Cardiac muscle cell (in vitro differentiated cells and primary cell): ENCODE measurements at places on chromosomes 4 and X. TPM values are rescaled to one million over a fixed set of nuclear protein-coding genes. Genes with fewer than 3 reads are reported as not detected.

- H3K36me3 ChIP-seq, result no peaks in the 10 kb centered on the region
- H3K4me3 ChIP-seq, result no peak overlapping the region
- no peaks in the 10 kb centered on the region for H3K4me1 ChIP-seq
- DNase-seq, result no peak
Measured at GRCh38 chr4:73853718-73854473, 800 bp downstream of the PF4V1 start.

DNA sequence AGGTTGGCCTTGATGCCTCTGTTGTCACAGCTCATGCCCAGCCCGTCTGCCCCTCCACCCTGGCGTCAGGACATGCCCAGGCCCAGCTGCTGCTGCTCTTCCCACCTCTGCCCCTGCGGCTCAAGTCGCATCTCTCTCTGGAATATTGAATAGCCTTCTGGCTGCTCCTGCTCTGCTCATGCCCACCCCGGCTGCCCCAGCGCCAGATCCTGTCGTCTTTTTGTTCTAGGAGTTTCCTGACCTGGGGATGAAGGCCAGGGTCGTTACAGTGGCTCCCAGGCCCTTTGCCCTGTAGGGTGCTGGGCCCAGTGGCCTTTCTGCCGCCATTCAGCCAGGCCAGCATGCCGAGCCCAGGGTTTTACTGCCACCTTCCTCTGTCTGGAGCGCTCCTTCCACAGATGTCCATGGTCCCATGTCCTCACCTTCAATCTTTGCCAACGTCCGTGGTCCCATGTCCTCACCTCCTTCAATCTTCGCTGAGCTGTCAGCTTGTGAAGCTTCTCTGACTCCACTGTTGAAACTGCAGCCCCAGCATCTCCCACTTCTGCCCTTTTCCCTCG is 9.7 kb downstream of the MAEA start:
- H3K27me3 ChIP-seq, result no peaks in the 10 kb centered on the region
- no peak for DNase-seq
- no peak overlapping the region for H3K4me3 ChIP-seq
- H3K4me1 ChIP-seq, result no peaks in the 10 kb centered on the region
- no peak overlapping the region for H3K27ac ChIP-seq

Gene ARL9
- total RNA-seq, result 0.04 and 0.06 TPM in 2 replicates

Gene ARX
- total RNA-seq, result not detected in 2 replicates

Gene PDGFC
- total RNA-seq, result 5.5 and 18.2 TPM in 2 replicates

Gene PGRMC2
- 14.0 and 17.7 TPM in 2 replicates for total RNA-seq

Gene MAGEA9B
- not detected in 2 replicates for total RNA-seq

Gene PRICKLE3
- total RNA-seq, result 10.5 and 16.5 TPM in 2 replicates

Gene MAGEA6
- total RNA-seq, result not detected in 2 replicates
